Stimulated activated CD4-positive, alpha-beta T cell treated with anti-CD3 and anti-CD28 coated beads, Interleukin-15, amount 100 ng/mL, for 1 hour (primary cell): ENCODE measurements at places on chromosomes 11 and 22.

- DNase-seq: no peak
These were observed 225.8 kb upstream of the KIRREL3 start for GRCh38 chr11:127226380-127226779.

DNA sequence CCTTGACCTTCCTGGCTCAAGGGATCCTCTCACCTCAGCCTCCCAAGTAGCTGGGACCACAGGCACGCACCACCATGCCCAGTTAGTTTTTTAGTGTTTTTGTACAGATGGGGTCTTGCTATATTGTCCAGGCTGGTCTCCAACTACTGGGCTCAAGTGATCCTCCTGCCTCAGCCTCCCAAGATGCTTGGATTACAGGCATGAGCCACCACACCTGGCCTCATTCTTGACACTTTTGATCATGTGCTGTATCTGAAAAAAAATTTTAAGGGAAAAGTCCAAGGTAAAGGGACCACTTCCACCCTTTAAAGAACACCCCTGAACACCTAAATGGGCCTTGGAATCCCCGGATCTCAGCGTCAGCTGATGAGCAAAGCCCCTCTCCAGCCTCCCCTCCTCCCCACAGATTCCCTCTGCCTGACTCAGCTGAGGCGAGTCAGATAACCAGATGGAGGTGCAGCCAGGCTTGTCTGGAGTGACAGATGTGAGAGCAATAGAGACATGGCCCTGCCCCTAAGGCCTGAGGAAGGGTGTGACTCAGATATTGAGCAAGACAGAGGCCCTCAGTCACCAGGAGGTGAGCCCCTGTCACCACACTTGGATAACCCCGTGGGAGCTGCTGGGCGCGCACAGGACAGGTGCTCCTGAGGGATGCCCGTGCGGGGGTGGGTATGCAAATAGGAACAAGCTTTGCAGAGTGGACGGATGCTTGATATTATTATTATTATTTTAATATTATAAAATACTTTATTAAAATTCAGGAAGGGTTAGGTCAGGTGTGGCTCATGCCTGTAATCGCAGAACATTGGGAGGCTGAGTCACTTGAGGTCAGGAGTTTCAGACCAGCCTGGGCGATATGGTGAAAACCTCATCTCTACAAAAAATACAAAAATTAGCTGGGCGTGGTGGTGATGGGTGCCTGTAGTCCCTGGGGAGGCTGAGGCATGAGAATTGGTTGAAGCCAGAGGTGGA is 5.0 kb upstream of the CCDC88B start:
- no peak for DNase-seq

- DNase-seq: no peak
These were observed 131.1 kb downstream of the LDLRAD3 start for GRCh38 chr11:36074941-36075431.

GRCh38 chr22:42060489-42060888 is 10.1 kb downstream of the NAGA start:
- no peak for DNase-seq

- DNase-seq: no peak
These were observed 728.1 kb downstream of the BRD1 start for GRCh38 chr22:49099496-49100124.

DNA sequence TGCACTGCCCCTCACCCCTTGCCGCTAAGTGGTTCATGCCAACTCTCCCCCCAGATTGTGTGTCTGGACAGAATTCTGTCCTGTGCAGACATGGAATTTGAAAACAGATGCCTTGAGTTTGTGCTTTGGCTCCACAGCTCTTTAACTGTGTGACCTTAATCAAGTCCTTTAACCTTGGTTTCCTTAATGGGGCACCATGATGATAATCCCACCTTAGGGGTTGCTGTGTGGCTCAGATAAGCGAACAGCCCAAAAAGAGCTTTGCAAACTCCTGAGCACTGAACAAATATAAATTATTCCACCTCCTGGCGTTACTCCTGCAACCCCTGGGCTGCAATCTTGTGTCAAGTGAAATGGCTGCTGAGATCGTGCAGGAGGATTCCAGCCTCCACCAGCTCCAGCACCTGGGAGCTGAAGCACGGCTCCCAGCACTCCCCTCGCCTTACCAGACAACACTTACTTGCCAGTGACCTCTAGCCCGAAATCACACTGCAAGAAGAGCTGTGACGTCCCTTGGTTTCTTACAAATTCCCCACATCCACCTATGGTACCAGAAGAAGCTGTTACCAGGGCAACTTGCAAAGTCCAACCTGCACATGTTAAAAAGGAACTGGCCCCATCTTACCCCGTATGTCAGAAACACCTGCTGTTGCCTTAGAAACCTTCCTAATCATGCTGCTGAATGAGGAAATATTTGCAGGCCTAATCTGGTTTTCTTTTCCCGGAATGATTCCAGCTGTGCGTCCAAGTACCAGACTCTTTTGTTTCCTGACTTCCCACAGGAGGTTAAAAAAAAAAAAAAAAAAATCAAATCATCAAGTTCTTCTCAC is 13.2 kb downstream of the VPS37C start:
- no peak for DNase-seq

DNA sequence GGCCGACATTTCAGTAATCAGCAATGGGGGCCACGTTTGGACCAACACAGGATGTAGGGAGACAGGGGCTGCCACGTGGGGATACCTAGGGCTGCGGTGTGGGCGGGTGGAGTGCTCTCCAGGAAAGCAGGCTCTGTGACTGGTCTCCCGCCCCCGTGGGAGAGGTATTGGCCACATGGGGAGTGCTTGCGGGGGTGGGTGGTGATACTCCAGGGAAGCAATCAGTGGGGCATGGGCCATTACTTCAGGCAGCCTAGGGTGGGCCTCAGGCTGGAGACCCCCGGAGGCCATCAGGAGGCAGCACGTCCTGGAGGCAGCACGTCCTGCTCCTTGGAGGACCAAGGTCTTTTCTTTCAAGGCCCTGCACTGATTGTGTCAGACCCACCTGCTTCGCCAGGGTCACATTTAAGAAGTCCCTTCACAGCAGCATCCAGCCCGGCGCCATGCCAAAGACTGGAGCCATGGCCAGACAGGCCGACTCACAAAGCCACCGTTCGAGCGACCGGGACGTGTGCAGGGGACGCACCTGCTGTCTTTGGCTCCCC is 3.0 kb upstream of the MUC2 start:
- no peak for DNase-seq

DNA sequence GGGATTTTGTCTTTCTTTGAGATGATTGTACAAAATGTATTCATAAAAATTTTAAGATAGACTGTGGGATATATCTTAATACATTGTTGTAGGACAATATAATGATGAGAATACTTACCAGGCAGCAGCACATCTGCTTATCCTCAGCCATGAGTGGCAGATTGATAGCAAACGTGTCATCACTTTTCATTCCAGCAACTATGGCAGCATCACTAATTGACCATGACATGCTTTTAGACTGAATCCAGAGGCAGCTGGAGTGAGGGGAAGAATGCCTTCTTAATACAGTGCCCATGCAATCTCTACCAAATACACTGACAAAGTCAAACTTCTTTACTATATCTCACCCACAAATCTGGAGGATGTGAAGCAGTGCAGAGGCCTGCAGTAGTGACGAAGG is 755.2 kb upstream of the RAG2 start:
- no peak for DNase-seq

- DNase-seq: no peak
These were observed 380 bp downstream of the C11orf96 start for GRCh38 chr11:43942662-43943371.

GRCh38 chr11:82832983-82833382 is 67.2 kb downstream of the PRCP start:
- DNase-seq: no peak

GRCh38 chr11:118263695-118264568 is at the start of gene MPZL2:
Gene MPZL2, minus strand, starts transcription at chr11:118264297. Its CDS starts 144 bp downstream, at chr11:118264153.
- no peak for DNase-seq

DNA sequence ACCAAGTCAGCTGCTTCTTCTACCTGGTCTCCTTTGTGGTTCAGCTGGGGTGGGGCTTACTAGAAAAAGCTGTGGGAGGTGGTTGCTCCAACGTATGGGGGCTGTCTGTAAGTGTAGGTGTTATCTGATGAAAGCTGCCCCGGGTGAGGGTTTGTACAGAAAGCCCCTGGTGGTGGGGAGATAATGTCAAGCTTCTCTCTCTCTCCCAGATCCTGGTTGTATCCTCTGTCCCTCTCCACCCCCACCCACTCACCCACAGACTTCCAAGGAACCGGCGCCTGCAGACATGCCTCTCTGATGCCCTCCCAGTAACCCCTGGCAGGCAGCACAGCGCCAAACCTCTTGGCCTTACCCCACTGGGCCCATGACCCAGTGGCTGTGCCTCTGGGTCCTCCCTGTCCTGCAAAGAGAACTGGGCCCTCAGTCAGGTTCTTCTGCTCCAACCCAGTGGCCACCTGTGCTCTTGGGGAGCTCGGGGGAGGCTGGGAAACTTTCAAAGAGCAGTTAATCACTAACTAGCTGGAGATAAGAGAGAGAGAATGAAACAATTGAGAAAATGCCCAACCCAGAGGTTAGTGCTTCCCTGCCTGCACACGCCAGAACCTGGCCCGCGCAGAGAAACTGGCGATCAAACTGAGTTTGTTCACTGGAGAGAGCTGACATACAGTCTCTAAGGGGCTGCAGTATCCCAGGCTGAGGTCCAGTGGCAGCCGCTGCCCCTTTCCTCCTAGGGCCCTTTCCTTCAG is 20.4 kb upstream of the EHF start:
- DNase-seq: no peak

- DNase-seq: no peak
These were observed 17.0 kb downstream of the FADS3 start for GRCh38 chr11:61874377-61874809.

GRCh38 chr22:30705710-30706651 is 11.3 kb downstream of the OSBP2 start:
- DNase-seq: no peak

DNA sequence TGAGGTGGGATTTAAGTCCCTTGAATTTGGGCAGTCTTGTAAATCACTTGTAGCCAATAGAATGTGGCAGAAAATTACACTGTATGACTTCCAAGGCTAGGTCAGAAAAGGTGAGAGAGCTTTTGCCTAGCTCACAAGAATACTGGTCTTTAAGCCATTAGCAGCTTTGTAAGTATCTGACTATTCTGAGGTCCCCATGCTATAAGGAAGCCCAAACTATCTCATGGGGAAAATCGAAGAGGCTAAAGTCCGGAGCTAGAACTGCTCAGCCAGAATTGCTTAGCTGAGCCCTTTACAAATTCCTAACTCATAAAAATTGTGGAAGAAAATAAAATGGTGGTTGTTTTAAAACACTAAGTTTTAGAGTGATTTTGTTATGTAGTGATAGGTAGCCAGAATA is 13.0 kb downstream of the FAR1 start:
- DNase-seq: no peak

DNA sequence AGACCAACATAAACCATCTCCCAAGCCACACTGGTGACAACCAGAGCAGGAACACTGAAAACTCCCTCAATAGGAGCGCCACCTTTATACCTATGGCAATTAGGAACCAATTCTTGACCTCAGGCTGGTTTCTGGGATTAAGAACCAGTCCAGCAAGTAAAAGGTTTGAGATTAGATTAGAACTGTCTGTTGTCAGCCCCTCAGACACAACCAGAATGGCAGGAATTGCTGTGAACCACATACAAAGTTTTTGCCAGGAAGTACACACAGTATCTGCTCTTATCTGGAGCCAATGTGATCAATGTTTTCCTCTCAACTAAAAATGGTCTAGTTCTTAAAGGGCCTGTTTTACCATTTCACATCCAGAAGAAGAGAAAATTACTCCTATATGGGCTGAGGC is 55.2 kb downstream of the RBFOX2 start:
- no peak for DNase-seq

GRCh38 chr22:28051091-28051786 is 132.2 kb upstream of the PITPNB start:
- no peak for DNase-seq

GRCh38 chr11:69434471-69434931 is 47.0 kb upstream of the LINC01488 start:
- DNase-seq: no peak

GRCh38 chr11:113134626-113135025 is 173.4 kb downstream of the NCAM1 start:
- no peak for DNase-seq

- no peak for DNase-seq
These were observed 19.8 kb downstream of the PTDSS2 start for GRCh38 chr11:469684-470560.

- no peak for DNase-seq
These were observed 55.6 kb downstream of the OPCML start for GRCh38 chr11:133476570-133477250.

GRCh38 chr11:19244621-19245020 is 3.9 kb upstream of the E2F8 start:
- DNase-seq: no peak

DNA sequence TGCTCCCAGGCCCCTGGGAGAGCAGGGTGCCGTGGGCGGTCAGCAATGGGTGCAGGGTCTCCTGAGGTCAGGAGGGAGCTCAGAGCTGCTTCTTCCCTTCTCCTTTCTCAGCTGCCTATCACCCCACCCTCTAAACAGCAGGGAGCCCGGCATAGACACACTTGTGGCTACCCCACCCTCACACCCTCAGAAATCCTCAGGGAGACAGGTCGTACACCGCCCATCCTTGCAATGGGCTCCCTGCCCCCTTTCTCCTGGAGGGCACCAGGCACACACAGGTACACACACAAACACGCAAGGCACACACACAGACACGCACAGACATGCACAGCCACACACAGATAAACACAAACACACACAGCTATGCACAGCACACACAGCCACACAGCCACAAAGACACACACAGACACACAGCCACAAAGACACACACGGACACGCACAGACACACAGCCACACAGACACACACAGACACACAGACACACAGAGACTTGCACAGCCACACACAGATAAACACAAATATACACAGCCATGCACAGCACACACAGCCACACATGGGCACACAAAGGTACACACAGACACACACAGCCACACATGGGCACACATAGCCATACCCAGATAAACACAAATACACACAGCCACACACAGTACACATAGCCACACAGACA is 44.9 kb upstream of the TH start:
- DNase-seq: no peak

DNA sequence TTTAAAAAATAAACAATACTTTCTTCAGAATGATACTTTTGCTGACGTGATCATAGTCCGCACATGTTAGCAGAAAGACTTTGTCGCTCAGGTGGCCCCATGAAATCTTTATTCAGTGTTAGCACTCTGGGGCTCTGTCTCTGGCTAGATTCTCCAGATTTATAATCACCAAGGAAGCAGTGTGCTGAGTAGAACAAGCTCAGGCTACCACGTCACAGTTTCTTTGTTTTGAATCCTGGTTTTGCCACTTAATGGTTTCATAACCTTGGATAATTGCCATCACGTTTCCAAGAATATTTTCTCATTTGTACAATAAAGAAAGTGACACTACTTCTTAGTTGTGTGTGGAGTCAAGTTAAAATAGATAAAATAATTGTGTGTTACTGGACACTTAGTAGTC is 3.9 kb upstream of the MUC15 start:
- no peak for DNase-seq

GRCh38 chr11:128694618-128695481 is 978 bp downstream of the FLI1 start:
- no peak for DNase-seq

GRCh38 chr11:101909087-101909486 is 5.7 kb upstream of the CEP126 start:
- DNase-seq: no peak

- no peak for DNase-seq
These were observed 28.5 kb upstream of the ALKBH3 start for GRCh38 chr11:43852057-43852636.

- DNase-seq: no peak
These were observed 15.0 kb downstream of the SART1 start for GRCh38 chr11:65976216-65977176.
